Diencephalon (tissue), 1 donor: ENCODE measurements at places on chromosomes 6 and 20. TPM values are rescaled to one million over a fixed set of nuclear protein-coding genes. Genes with fewer than 3 reads are reported as not detected.

The VPS52 gene
- 34.8 TPM for total RNA-seq

The ZSWIM3 gene
- total RNA-seq: 13.8 TPM

The FGD2 gene
- 3.2 TPM for total RNA-seq

The PSMB8 gene
- 5.8 TPM for total RNA-seq

The MAP3K7 gene
- 45.4 TPM for total RNA-seq

The TPX2 gene
- total RNA-seq: 11.3 TPM

The ELOVL4 gene
- total RNA-seq: 73.6 TPM

The RIPPLY2 gene
- total RNA-seq: 7.8 TPM

The COL19A1 gene
- 7.6 TPM for total RNA-seq

The LCA5 gene
- total RNA-seq: 20.5 TPM

The EPB41L1 gene
- 133 TPM for total RNA-seq

The DLGAP4 gene
- 38.3 TPM for total RNA-seq

The RSPH4A gene
- 16.1 TPM for total RNA-seq

The FAM209B gene
- total RNA-seq: not detected

The TP53INP2 gene
- total RNA-seq: 8.5 TPM

The ADGRF5 gene
- 9.9 TPM for total RNA-seq

The CFAP206 gene
- total RNA-seq: 14.8 TPM

The C6orf132 gene
- total RNA-seq: 0.23 TPM
